ENCODE measurements at places on chromosomes 12 and 14.

DNA sequence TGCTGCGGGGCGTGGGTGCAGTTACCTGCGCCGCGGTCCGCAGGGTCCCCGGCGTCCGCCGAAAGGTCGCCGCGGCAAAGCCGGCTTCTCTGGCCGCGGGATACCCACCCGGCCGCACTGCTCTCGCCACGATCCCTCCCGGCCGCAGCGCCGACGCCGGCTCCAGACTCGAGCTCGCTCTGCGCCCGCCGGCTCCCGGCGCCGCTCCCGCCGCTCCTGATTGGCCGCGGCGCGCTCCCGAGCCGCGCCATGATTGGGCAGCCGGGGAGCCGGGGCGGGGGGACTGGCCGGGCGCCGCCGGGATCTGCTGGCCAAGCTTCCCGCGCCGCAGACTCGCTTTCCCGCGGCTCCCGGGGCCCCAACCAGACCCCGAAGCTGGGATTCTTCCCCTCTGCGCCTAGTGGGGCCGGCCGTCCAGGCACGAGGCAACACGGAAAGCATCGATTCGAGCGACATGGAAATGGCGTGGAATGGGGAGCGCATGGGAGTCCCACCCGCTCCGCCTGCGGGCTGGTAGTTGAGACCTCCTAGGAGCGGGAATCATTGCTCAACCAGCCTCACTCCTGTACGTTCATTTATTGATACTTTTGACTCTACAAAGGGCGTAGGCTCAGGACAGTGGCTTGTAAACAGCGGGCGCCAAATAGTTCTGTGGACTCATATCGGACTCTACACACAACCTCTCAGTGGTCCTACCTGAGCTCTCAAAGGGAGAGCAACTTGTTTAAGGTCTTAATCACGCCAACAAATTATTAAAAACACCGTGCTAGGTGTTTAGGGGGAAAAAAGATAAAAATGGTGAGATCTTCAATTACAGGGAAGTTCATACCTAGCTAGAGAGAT, 36.4 kb upstream of the STON2 start:
- no peak for DNase-seq

DNA sequence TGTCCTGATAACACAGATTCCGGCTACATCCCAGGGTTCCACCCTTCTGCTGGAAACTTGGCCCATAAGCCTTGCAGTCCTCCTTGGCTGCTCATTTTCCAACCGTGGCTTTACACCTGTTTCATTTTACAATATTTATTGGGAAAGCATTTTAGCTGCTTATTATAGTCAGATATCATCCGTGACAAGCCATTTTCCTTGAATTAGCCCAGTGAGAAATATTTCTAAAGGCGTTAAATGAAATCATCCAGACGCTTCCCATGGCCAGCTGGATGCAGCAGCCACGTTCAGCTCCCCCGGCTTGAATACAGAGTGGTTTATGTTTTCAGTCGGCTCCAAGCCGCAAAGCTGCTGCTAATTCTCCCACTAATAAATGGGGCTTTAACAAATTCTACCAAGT, 245.0 kb upstream of the PELI2 start:
- DNase-seq, result no peak

DNA sequence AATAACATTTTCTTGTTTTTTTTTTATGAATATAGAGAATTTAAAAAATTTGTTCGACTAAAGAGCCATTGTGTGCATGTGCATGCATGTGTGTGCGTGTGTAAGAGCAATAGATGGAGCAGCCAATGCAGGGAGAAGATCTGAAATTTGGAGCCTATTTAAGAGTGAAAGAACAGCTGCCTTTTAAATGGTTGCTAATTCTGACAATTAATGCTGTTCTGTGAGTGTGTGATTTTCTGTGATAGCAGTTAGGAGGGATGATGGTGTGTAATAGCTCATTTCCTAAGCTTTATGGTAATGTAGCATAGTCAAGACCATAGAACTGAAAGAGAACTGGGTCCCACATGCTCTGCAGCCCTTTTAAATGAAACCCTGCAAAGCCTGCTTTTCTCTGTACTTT, 137.9 kb downstream of the NRXN3 start:
- DNase-seq, result no peak

- no peak for DNase-seq
Observed at GRCh38 chr12:21509768-21510167, 8.2 kb downstream of the GOLT1B start.

DNA sequence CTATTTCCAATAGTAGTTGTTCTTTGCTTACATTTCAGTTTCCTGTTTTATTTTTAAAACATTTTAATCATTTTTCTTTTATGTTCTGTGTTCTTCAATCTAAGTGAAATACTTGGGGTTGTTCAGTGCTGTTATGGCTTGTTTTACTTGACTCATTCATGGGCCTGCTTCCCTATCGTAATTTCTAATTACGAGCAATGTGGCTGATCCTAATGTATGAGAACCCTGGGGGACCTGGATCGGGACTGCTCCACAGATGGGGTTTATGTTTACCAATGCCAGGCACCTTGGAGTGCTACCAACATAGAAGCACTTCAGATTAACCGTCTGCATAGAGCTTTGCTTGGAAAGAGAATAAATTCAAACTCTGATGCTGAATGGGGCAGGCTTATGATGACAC, 29.8 kb downstream of the TECPR2 start:
- no peak for DNase-seq

DNA sequence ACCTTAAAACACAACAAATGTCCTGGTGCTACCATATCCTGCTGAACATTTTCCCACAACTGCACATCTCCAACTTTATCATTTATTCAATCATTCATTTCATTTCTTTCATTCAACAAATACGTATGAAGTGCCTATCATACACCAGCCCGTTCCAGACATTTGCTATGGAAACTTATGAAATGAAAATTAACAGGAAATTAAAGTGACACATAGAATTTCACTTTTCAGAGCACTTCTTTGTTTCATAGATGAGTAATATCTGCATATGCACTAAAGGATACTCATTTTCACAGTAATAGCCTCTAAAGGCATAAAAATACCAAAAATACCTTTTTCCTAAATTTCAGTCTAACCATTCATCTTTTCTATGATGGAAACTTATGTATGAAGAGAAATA, 12.6 kb downstream of the CNIH1 start:
- no peak for DNase-seq

DNA sequence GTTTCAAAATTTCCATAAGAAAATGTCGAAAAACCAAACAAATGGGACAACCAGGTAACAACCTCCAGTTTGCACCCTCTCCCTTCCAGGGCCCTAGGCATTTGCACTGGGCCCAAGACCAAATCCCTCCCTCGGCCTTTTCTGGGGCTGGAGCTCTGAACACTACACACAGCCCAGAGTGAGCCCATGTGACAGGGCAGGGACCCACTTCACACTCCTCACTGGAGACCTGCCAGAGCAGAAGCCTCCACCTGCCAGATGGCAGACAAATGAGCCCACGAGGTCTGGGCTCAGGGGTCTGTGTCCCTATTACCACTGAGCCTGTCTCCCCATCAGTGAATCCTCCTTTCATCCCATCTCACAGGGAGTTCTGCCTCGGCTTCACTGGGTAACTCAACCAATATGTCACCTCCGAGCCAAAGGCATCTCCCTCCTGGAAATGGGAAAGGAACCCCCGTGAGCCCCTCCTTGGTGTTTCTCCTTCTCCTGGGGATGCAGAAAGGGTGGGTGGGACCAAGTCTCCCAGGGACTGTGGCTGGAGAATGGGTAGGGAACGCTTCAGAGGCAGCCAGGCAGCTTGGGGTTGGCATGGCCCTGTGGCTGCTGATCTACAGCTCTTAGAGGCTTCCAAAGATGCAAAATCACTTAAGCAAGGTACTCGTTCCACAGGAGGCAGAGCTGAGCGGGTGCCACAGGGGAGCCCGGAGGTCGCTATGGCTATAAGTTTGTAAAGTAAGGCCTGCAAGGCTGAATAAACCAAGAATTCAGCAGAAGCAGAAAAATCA, 10.6 kb downstream of the VWF start:
- DNase-seq, result no peak

- DNase-seq, result no peak
Observed at GRCh38 chr12:2627835-2628191, 167.0 kb upstream of the FKBP4 start.

DNA sequence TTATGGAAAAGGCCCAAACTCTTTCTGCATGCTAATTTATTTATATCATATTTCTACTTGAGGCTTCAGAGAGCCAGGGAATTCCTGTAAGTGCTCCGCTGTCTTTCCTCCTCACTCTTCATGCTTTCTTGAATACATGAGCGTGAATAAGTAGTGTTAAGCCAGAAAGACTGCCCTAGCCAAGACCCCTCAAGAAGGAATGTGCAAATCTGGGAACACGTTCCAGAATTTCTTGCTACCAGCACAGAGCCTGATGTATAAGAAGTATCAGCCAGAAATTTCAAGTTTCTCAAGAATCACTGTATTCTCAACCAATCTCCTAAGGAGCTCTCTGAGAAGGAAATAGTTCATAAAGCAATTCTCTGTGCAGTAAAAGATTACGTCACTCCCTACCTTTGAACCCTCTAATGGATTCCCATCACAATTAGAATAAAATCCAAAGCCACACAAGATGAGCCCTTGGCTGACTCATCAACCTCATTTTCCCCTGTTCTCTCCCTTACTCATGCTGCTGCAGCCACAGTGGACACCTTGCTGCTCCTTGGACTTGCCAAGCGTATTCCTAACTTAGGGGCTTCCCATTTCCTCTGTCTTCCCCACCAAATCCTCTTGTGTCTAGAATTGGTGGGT, 6.9 kb upstream of the TSPAN8 start:
- DNase-seq, result no peak

GRCh38 chr12:93853698-93854478, 176.7 kb downstream of the CRADD start:
- no peak for DNase-seq

DNA sequence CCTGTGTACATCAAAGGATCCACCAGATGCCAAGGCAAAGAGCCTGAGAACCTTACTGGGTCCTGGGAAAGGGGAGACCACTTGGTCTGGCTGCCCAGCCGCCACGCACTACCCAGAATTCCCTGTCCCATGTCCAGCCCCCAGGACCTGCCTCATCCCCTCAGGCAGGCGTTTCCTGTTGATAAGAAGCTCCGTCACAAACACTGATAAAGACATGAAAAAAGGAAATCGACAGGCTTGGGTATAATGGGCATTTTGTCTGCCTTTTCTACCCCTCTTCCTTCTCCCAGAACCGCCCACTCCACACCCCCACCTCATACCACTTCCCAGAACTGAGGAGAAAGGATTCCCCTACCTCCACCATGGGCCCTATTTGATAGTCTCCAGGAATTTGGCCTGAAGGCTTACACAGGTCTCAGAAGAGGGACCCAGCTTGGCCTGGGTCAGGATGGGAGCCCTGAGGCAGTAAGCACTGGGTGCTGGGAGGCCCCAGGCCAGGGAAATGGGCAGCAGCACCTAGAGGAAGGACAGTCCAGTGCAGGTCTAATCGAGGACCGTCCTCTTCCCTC, 18.8 kb downstream of the ACVRL1 start:
- DNase-seq, result no peak

DNA sequence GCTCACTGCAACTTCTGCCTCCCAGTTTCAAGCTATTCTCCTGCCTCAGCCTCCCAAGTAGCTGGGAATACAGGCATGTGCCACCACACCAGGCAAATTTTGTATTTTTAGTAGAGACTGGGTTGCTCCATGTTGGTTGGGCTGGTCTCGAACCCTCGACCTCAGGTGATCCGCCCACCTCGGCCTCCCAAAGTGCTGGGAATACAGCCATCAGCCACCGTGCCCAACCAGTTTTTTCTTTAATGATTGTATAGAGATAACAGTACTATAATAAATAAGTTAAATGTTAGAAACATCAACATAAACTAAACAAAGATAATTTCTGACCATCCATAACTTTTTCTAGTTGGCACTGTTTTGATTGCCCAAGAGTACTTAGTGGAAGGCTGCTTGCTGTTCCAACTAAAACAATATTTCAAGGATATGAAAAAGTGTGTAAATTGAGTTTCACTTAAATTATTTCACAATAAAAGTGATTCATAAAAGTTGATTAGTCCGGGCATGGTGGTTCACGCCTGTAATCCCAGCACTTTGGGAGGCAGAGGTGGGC, 5.6 kb downstream of the GON7 start:
- no peak for DNase-seq

DNA sequence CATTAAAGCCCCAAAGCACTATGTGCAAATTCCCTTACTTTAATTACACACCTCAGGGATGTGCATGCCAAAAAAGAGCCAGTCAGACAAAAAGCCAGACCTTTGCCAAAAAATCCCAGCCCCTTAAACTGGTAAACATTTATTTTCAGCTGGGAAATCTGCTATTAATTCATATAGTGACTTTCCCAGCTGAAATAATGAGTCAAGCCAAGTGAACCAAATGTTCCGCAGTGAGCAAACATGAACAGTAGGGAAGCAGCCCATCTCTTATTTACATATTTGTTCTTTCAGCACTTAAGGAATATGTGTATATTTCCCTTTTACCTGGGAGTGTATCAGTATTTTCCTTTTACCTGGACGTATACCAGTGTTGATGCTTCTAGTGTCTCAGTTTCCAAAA, 44.0 kb upstream of the OTX2 start:
- DNase-seq, result no peak

GRCh38 chr12:84661786-84662185, 250.8 kb downstream of the SLC6A15 start:
- DNase-seq, result peak; percentile 36

GRCh38 chr12:65699251-65699650, 125.0 kb upstream of the HMGA2 start:
- DNase-seq, result no peak

DNA sequence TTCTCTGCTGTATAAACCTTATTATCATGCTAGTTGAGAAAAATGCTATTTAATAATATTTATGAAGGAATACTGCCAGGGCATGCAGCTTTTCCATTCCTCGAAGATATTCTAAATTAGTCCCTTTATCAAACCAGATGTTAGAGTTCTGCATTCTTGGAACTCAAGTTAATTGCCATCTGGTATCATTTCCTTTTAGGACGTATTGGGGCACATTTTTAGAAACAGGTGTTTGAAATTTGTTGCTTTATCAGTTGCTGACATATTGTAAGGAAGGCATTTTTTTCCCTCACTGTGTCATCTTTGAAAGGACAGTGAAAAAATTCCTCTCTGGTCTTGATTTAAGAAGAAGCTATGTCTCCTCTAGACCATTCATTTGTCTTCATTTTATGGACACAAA, 471.2 kb upstream of the PRICKLE1 start:
- no peak for DNase-seq

- DNase-seq, result no peak
Observed at GRCh38 chr12:54039417-54040147, 6.7 kb downstream of the HOXC5 start.

- DNase-seq, result no peak
Observed at GRCh38 chr12:68037616-68038255, 48.5 kb downstream of the IFNG-AS1 start.
